Right cardiac atrium (tissue), 5 donors: ENCODE measurements at places on chromosomes 12 and 14.
A peak's percentile ranks its signal among the peaks of the same experiment; 100 is the strongest.

GRCh38 chr12:39627914-39628313 lies 8.3 kb upstream of the ABCD2 start:
- DNase-seq, result no peak

GRCh38 chr12:122399592-122400373 lies 22.7 kb downstream of the CLIP1 start:
- peak; percentile 76 for DNase-seq

DNA sequence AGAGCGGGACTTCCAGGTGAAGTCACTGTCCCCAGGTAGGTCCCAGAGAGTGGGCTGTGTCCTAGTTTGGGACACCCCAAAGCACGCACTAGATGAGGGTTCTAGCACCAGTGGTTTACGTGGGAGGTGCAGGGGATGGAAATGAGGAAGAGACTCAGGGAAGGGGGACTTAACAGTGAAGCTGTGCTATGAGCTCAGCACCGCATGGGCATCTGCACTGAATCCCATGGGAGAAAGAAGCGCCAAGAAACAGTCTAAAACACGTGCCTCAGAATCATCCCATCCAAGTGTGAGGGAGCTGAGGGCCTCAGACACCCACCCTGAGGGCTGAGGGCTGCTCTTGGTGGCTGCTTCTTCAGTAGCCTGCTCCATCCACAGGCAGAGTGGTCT lies 71.5 kb upstream of the ZFP36L1 start:
- no peak for DNase-seq

DNA sequence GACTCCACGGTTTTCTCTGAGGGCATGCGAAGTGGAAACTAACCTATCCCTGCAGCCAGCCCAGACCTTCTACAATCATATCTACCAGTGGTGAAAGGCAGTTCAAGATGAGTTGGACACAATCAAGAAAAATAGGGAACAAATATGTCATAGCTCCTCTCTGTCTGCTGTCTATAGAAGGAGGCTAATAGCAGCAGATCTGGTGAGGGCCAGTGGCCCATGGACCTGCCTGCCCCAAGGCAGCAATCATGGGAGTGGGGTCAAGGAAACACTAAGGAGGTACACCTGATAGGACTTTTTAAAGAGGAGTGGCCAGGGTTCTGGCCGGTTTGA lies 149.5 kb downstream of the PRKCH start:
- no peak for DNase-seq

DNA sequence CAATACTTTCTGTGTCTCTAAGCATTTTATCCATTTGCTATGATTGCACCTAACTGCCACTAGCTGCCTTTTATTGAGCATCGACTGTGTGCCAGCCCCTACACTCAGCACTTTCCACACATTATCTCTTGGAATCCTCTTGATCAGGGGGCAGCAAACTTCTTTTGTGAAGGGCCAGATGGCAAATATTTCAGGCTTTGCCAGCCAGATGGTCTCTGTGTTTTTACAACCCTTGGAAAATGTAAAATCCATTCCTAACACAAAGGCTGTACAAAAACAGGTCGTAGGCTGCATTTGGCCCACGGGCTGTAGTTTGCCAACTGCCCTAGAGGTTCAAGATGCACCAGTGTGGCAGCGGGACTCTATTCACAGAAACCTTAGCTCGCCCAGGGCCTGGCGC lies 19.5 kb downstream of the FOXN4 start:
- no peak for DNase-seq

DNA sequence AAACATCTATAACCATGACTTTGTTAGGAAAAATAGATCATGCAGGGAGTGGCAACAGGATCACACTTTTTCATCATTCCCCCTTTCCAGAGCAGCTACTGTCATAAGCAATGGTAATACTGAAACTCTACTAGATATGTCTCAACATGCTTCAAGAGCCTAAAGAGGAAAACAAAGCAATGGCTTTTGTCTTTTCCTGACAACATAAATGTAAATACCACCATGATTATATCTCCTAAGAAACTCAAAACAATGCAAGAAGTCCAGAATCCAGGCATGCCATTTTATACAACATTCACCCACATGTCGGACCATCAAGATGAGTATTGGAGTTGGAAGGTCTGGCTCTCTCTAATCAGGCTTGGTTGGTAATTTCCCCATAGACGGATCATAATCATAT lies 78.7 kb downstream of the KIF21A start:
- DNase-seq, result no peak
